Stimulated activated CD4-positive, alpha-beta T cell treated with anti-CD3 and anti-CD28 coated beads, Interleukin-2, amount 100 ng/mL, for 4 hours (primary cell): ENCODE measurements at places on chromosomes 6 and 20.

- DNase-seq, result no peak
These were observed 155.3 kb upstream of the ZNF217 start for GRCh38 chr20:53748821-53749421.

- DNase-seq, result no peak
These were observed 152.8 kb downstream of the PLCB1 start for GRCh38 chr20:8284902-8285301.

- DNase-seq, result no peak
These were observed 260.1 kb downstream of the PRL start for GRCh38 chr6:22036699-22037098.

- DNase-seq, result no peak
These were observed 444.1 kb downstream of the KHDRBS2 start for GRCh38 chr6:61841958-61842357.
